ENCODE measurements at places on chromosomes 13 and 19.

GRCh38 chr13:99469041-99469440 is 32.2 kb upstream of the TM9SF2 start:
- no peak for DNase-seq

DNA sequence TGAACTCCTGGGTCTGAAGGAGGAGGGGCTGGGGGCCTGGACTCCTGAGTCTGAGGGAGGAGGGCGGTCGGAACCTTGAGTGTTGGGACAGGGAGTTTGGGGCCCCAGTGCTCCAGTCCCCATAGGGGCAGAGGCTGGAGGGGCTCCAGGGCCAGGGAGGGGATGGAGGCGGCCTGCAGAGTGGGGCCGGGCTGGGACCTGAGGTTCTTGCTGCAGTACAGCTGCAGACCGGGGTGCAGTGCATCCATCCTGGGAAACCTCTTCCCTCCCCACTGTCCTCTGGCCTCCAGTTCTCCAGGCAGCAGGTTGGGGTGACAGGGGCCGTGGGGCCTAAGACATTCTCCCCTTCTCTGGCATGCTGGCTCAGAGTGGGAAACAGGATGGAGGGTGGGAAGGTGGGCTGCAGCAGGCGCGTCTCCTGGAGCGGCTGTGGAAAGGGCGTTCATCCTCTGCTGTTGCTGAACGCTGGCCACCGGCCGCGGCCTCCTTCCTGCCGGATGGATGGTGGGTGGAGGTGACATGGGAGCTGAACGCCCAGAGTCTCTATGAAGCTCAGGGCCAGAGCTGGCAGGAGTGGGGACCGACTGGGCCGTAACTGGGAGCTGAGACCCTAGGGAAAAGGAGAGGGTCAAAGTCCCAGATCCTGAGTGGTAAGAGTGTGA is 1.6 kb downstream of the BRSK1 start:
- no peak for DNase-seq

GRCh38 chr19:33514885-33515551 is 6.6 kb downstream of the PEPD start:
- no peak for DNase-seq

- no peak for DNase-seq
These were observed 23.0 kb downstream of the PLEKHJ1 start for GRCh38 chr19:2212861-2213711.

GRCh38 chr13:113121928-113122471 is 599 bp upstream of the F10 start:
- DNase-seq: no peak

DNA sequence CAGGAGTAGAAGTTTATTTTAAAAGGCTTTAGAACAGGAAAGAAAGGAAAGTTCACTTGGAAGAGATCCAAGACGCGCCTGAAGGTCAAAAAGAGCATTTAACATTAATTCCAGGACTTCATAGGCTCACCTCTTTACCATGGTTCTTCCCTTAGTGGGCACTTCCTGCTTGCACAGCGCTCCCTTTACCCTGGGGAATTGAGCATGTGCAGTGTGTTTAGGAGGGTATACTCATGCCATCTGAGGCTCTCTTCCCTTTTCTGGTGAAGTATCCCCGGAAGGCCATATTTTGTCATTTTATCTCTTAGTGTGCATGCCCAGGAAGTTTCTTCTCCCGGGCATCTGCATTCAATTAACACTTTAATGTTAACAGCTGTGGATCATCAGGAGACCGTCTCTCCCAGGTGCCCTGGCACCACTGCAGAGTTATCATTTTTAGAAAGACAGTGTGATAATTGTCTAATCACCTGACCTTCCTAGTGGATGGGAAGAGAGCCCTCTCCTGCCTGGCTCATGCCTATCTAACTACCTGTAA is 66.1 kb upstream of the ABCC4 start:
- DNase-seq: no peak

DNA sequence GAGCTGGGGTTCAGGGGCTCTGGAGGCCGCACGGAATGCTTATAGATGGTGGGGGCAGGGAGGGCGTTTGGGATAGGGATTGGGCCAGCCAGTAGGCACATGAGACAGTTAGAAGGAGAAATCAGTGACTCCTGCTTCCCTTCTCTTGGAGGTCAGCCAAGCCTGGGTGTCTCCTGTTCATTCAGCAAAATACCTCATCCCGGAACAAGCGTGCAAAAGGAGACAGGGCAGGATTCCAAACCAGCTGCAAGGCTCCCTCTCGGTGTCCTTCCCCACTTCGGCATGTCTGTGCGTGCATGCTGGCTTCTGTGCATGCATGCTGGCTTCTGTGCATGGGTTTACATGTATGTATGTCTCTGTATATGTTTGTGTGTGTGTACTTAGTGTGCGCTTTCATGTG is 37.3 kb upstream of the PEPD start:
- DNase-seq: no peak

DNA sequence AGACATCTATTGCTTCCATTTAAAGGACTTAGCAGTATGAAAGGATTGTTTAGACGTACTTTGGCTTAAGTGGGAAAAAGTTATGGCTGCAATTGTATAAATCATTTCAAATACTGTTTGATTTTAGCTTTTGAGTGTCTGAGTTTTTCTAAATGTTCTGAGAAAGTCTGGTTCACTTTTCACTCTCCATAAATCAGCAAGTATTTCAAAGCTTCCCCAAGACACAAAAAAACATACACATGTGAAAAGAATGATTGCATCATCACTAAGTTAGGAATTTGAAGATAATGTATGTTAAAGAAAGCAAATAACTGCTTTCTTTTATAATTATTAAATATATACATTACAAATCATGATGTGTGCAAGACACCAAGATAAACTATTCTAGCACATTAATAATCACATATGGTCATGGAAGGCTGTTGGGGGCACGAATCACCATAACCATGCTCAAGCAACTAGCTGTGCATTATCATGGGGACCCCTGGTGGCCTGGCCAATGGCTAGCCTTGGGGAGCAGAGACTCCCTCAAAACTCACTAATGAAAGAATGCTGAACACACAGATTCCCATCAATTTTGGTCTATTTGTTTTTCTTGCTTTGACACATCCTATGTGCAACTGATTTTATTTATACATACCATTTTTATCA is 111.1 kb downstream of the MIPEP start:
- no peak for DNase-seq

- DNase-seq: no peak
These were observed 11.1 kb downstream of the FTL start for GRCh38 chr19:48975947-48976847.

DNA sequence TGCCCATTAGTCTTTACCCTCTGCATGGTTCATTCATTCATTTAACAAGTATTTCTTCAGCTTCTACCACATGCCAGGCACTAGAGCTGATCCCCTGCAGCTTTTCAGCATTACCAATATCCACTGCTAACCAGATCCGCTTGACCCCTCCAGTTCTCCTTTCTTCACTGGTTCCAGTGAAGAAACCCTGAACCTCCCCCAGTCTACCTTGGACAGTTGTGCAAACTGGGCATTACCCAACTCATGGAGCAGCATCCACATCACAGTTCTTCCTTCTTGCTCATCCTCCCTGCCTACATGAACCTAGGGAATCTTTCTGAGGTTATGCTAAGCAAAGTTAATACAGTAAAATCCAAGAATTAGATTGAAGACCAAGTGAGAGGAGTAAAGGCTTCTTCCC is 78.7 kb upstream of the SERP2 start:
- no peak for DNase-seq

GRCh38 chr19:35852029-35852780 is at the start of gene NPHS1:
Gene NPHS1 (minus strand): TSS chr19:35852504. CDS start chr19:35851837, 667 bp downstream.
- DNase-seq: no peak

DNA sequence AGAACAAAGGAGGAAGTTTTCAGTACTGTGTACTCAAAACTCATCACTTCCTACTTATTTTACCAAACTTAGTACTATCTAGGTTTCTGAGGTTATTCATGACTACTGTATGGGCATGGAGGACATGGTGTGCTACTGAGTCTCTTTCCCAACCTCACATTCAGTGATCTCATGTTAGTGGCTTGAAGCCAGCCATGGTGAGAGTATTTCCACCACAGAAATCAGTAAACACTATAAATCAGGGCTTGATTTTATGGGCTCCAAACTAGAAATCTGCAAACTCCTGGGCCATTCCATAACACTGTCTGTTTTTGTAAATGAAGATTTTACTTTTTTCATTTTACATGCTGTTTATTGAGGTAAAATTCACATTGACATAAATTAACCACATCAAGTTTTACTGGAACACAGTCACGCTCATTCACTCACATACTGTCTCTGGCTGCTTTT is 19.7 kb downstream of the MED26 start:
- no peak for DNase-seq

DNA sequence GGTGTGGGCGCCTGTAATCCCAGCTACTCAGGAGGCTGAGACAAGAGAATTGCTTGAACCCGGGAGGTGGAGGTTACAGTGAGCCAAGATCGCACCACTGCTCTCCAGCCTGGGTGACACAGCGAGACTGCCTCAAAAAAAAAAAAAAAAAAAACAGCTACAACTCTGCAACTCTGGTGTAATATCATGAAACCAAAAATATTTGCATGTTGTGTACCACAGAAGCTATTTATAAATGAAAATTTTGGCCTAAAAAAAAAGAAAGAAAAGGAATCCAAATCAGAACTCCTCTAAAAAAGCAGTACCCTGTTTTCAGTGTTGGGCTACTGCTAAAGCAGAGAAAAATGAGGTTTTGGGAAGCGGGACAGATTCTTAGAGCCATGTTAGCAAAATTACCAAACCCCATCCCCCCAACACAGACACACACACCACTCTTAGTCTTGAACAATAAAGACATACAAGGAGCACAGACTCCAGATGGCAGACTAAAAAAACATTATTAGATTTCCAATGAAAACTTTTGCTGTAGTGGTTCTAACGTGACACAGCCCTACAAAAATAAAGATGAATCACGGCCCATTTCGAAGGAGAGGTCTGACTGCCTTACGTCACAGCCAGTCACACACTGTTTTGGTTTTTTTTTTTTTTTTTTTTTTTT is 51.5 kb downstream of the INSR start:
- DNase-seq: no peak
